Right kidney (tissue), 9 donors: ENCODE measurements at places on chromosomes 1 and 21.

DNA sequence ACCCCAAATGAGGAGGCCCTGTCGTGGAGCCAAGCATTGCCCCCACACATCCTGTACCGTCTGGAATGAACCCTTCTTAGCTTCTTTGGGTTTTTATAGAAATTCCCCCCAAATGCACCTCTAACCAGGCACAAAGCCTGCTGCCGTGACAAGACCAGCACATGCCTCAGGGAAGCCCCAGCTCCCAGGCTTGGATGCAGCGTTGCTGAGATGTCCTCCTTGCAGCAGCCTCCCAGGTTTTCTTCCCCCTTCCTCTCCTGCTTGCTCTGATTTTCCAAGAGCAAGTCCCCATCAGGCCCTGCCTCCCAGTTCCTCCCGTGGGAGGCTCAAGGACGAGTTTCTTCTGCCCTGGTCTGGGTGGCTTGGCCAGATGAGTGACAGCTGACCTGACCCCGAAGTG, 119.0 kb upstream of the VAMP3 start:
- DNase-seq, result no peak

DNA sequence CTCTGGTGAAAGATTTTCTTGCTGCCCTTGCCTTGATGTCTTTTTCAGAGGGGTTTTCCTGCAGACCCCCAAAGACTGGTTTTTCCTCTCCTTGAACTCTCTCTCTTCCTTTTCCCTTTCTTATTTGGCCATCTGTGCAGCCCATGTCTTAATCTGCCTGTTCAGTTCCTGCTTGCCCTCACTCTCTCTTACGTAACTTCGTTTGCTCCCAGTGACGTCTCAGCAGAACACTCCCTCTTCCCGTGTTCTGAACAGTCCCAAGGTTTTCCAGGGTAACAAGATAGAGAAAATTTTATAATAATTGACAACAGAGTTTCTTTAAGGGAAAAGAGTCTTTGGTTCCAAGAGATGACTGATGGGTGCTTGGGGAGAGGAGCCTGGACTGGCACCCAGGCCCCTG, 109.1 kb upstream of the LMO4 start:
- DNase-seq, result no peak

- no peak for DNase-seq
Observed at GRCh38 chr1:119739150-119739549, 27.4 kb downstream of the PHGDH start.

DNA sequence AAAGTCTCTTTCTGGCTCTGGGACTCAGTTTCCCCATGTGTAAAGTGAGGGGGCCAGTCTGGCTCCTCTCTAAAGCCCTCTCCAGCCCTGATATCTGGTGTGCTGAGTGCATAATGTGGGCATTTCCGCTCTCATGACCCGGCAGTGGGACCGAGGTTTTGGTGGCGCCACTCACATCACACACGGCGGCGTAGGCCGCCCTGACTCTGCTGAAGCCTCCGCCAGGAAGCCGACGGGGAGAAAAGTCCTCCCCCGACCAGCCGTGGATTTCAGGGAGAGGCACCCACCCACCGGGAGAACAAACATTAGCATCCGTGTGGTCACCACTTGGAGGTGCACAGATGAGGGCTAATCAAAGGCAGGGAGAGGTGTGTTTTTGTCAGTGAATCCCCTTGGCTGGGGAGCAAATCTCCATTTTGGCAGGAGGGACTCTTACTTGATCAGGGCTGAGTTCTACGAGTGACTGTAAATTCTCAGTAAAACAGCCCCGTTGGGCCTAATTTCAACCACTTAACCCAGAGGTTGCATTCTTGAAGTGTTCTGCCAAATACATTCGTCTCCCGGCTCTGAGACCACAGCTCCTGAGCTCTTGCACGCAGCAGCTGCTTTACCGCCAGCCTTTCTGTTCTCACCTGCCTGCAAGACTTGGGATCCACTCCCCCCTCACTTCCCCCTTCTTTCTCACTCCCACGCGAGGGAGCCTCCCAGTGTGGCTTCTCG, 118.2 kb downstream of the FOXD2 start:
- peak; percentile 42 for DNase-seq

DNA sequence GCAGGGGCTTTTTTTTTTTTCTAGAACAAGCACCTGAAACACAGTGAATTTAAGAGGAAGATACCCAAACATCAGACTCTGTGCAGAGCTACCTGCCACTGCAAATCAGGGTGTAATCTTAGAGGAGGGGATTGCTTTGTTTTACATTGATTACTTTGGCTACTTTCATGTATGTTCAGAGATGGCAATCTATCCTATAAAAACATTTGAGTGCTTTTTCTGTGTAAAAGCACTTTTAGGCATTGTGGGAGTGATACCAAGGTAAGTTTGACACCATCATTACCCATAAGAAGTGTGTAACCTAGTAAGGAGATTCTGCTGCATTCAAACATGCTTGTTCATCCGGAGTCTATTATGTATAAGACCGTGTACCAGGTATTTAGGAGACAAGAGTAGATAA, 50.1 kb downstream of the ZFYVE9 start:
- DNase-seq, result no peak

GRCh38 chr1:24424207-24424606, 8.6 kb downstream of the NIPAL3 start:
- no peak for DNase-seq

- no peak for DNase-seq
Observed at GRCh38 chr1:172823534-172823933, 164.6 kb downstream of the FASLG start.

DNA sequence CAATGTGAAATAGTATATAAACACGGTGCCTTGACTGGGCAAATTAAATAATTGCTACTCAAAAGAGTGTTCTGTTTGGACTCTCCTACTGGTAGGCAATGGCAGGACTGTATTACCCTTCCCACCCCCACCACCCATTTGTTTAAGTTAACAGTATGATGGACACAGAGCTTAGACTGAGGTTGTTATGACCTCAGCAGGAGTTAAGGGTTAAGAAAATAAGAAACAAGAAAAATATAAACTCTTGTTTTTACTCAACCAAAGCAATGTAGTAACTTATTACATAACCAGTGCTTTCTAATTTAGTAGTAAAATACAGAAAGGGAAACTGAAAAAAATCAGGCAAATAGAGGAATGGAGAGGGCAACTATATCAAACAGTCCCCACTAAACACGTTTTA, 19.9 kb upstream of the SERPINC1 start:
- DNase-seq, result no peak

DNA sequence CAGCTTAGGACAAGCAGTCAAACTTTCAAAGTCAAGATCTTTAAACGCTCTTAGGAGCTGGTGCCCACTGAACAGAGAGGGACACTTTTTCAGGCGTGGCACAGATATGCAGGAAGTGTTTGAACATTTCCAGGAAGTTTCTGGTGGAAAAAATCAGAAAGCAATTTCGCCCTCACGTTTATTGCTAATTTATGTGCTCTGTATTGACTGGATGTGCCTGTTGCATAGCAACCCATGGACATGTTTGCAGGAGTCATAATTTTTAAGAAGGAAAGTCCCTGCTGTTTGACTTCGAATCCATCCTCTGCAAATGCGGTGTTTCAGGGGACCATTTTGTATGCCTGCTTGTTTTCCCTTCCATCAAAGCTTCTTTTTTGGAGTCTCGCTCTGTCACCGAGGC, 239.9 kb upstream of the IRF2BP2 start:
- DNase-seq, result no peak

- DNase-seq, result no peak
Observed at GRCh38 chr1:192826791-192827546, 18.1 kb downstream of the RGS2 start.

DNA sequence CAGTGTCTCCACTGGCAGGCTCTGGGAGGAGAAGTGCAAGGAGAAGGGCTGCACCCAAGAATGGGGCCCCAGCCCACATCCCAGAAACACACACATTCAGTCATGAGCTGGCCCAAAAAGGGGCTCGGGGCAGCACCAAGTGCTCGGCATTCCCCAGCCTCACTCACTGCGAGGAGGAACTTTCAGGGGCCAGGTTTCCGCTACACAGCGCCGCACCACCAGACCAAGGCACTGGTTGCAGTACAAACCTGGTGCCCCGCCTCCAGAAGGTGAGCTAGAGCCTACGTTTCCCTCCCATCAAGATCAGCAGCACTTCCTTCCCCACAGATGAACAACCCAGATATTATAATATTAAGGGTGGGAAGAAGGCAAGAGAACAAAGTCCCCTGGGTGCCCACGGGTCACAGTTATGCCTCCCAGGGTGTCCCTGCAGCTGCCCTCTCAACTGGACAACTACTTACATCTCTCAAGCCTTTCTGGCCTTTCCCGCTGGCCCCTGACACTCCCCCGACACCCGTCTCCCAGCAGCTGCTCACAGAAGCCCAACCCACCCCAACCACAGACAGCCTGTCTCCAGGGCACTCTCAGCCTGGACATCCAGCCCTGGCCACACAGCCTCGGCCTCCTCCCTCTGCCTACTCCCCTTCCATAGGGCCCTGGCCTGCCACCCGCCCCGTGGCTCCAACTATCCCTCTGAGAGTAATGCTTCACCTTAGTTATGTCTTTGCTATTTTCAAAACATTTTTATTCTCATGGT, 3.8 kb downstream of the PBXIP1 start:
- DNase-seq, result no peak

GRCh38 chr1:221727146-221728036, 14.5 kb downstream of the DUSP10 start:
- no peak for DNase-seq

GRCh38 chr1:215201283-215201682, 118.7 kb downstream of the KCNK2 start:
- DNase-seq, result no peak

GRCh38 chr1:45854724-45855123, 51.3 kb downstream of the MAST2 start:
- DNase-seq, result no peak

DNA sequence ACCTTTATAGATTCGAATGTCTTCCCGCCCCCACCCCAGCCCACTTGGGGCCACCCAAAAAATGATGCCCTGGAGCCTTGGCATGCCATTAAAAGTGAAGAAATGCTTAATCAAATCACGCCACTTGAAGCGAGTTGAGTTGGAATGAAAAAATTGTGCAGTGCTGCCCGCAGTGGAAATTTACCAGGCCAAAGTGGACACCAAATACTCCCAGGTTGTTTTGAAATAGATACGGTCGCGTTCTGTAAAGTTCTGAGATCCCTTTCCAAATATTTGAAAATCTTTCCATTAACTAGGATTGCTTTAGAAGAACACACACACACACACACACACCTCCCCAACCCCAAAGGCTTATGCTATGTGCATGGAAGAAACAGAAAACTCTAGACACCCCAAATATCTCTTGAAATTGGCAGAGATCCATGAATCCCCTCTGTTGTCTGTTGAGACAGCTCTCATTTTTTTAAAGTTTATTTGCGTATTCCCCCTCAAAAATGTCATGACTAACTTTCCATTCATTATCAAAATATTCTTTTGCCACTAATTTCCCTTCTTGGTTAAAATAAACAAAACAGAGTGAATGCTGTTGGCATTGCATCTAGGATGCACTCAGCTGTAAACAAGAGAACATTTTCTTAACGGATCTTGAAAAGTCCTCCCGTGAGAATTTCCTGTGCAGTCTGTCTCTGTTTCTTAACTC, 142.3 kb upstream of the KCNE2 start:
- no peak for DNase-seq

- no peak for DNase-seq
Observed at GRCh38 chr1:26060832-26061574, 6.4 kb downstream of the TRIM63 start.

DNA sequence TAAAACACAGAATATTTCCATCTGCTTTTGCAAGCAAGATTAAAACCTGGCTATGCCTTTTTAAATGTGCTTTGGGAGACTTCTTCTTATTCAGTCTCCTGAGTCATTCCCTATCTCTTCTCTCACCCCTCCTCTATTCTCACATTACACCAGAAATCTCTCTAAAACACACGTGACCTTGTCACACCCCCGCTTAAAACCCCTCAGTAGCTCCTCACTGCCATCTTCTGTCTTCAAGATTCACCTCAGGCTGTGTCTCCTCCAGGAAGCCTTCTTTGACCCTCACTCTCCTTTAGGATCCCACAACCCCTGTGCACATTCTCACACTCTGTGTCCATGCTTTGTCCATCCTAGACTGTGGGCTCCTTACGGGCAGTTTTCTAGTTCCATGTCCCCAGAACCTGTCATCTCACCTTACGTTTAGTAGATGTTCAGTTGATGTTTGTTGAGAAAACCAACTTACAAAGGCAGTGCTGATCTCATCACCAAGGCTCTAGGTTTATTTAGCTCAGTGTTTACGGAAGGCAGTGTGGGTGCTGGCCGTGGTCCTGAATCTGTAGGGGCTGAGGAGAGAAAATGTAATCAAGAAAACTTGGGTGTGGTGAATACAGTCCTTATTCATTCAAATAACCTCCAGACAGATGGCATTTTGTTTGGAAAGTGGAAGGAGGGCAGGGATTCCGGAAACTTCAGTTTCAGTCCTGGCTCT, 143.5 kb downstream of the DMRTA2 start:
- peak; percentile 12 for DNase-seq

GRCh38 chr1:17377325-17377953, 5.4 kb downstream of the PADI6 start:
- DNase-seq, result no peak

DNA sequence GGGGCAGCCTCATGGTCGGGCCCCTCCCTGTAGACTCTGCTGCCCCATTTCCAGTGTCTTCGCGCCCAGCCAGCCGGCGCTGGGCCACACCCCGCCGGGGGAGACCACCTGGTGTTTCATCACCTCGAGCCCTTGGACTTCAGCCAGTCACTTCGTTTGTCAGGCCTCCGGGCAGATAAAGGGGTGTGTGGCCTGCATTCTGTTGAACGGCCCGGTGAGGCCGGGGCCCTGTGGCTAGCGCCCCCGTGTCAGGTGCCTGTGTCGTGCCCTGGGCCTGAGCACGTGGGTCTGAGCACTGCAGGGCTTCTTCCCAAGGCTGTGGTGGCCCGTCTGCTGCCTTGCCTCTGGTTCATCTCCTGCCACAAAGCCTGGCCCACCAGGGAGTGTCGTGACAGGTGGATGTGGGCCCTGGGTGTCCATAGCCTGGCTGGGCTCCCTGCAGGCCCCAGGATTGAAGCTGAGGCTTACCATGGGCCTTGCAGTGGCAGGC, 65.2 kb upstream of the DIP2A start:
- no peak for DNase-seq

DNA sequence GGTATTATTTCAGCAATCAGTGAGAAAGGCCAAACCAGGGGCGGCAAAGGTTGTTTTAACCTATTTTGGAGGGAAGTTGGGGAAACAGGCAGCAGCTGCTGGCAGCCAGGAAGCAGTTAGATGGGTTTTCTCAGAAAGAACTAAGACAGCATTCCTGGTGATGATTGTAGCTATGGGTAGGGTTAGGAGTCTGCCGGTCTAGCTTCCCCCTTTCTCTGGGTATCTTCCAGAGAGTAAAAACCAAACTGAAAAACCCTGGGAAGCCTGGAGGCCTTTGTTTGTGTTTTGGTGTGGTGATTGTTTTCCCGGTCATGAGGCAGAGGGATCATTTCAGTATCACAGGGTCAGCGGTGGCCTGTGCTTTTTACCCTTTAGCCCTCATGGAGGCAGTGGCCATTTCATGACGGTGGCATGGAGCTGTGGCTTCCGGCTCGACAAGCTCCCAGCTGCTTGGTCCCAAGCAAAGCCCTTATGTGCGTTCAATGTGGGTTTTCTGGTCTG, 19.5 kb upstream of the TNFRSF1B start:
- no peak for DNase-seq
